ENCODE measurements at places on chromosomes 5 and 9. TPM values are rescaled to one million over a fixed set of nuclear protein-coding genes. Genes with fewer than 3 reads are reported as not detected.
A peak's percentile ranks its signal among the peaks of the same experiment; 100 is the strongest.

Gene LCN15
- total RNA-seq: not detected

Gene ANKRD55
- 0.27 TPM for total RNA-seq

Gene SLC27A6
- total RNA-seq: 80.1 TPM

Gene SHISAL2B
- not detected for total RNA-seq

Gene BARHL1
- total RNA-seq: not detected

Gene IFNE
- total RNA-seq: not detected

Gene CCDC69
- total RNA-seq: 317 TPM

DNA sequence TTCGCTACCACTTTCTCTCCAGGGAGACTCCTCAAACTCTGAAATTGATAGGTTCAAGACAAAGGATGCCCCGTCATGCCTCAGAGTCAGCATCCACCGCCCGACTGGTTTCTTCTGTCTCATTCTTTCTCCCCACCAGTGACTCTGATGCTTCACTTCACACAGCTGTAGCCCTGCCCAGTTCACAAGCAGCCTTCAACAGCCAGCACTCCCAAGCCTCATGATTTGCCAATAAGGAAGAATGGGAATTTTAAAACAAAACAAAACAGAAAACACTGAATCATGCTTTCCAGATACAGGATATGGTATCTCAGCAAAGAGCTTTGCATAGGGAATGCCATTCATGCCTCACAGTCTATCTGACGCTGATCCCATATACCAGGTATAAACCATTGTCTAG is 371.2 kb upstream of the RORB start:
- no peak for ATAC-seq

GRCh38 chr9:76827296-76828080 is 63.2 kb downstream of the PCA3 start:
- no peak for ATAC-seq

DNA sequence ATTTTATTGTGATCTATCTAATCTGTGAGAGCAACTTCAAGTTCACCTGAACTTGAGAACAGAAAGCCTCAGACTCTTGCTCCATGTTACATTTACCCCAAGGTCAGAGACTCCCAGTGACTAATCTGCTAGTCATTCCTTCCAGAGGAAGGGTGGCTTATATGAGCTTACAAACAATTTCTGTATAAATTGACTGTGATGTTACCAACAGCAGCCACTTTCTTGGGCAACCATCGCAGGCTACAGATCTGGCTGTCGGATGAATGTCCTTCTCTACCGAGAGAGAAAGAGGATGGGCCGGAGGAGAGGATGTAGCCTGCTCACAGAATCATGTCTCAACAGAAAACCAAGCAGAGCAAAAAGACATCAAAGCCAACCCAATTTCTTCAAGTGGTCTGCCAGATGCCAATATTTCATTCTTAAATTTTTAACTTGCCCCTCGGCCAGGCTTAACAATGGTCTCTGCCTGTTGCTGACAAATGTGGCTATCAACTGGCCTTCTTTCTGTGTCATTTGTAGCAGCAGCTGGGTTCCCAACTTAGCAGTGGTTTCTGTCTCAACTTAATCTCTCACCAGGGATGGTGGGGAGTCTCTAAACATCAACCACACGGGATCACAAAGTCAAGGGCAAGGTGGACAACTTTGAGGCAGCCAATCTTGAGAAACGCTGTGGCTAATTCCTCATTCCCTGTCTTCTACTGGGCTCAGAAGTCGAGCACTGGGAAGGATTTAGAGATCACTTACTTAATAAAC is 81.3 kb downstream of the RAPGEF1 start:
- peak; percentile 57 for ATAC-seq

- ATAC-seq: no peak
These were observed 21.9 kb upstream of the MED10 start for GRCh38 chr5:6399980-6400910.

- ATAC-seq: peak; percentile 29
These were observed at the start of gene WWC1 for GRCh38 chr5:168291342-168291963. WWC1 (plus strand) TSS chr5:168291645; CDS start chr5:168292153, 508 bp downstream.

- ATAC-seq: no peak
These were observed 81.3 kb upstream of the TMEM171 start for GRCh38 chr5:73039082-73039481.

DNA sequence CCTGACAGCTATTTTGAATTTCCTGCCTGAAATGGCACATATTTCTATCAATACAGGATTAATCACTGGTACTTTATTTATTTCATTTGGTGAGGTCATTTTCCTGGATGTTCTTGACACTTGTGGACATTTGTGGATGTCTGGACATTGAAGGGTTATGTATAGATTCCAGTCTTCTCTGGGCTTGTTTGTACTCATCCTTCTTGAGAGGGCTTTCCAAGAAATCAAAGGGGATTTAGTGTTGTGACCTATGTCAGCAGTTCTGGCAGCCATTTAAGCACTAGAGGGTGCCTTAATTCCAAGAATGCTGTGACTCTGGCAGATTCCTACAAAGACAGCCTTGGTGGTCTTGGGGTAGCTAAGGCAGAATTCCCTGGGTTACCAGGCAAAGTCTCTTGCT is 259.7 kb downstream of the CSNK1G3 start:
- no peak for ATAC-seq

DNA sequence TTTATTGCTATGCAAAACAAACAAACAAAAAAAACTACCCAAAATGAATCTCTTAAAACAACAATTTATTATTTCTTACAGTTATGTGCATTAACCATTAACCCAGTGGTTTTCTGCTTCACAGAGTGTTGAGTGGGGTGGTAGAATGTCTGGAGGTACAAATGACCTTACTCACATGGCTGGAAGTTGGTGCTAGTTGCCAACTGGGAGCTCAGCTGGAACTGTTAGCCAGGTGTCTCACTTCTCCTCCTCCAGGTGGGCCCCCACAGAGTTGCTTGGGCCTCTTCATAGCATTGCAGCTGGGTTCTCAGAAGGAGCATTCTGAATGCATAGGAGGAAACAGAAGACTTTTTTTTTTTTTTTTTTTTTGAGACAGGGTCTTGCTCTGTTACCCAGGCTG is 10.5 kb upstream of the B4GALT1 start:
- ATAC-seq: no peak

- no peak for ATAC-seq
These were observed 121.7 kb upstream of the SEMA6A start for GRCh38 chr5:116696366-116696765.

DNA sequence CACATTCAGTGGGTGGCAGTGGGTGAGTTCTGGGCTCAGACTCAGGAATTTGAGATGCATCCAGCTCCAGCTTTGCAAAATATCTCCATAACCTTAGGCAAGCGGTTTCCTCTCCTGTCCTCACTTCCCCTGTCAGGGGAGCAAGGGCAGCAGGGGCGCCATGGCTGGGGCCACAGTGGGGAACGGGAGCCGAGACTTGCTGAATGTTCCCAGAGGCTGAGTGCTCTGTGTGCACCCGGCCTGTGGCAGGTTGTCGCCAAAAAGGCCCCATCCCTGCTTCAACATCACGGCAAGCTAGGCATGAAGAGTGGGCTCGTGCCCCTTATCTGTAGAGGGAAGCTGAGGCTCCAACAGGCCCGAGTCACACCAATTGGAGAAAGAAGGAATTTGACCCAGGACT is 268.8 kb downstream of the NSG2 start:
- no peak for ATAC-seq

DNA sequence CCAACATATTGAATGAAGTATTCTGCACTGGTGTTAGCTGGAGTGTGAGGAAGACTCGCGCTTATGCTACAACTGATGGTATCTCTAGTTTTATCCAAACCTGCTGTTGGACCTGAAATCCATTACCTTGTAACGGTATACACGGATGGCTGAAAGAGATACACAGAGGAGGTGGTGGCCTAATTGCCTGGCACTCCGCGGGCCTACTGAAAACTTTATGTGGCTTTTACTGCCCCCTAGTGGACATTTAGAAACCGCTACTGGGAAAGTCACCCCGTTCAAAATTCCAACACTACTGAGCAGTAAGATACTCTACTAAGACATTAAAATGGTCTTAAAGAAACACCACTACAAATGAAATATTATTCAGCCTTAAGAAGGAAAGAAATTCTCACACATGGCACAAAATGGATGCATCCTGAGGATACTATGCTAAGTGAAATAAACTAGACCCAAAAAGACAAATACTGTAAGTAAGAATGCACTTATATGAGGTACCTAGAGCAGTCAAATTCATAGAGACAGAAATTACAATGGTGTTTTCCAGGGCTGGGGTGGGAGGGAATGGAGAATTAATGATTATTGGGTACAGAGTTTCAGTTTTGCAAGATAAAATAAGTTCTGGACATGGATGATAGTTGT is 100.4 kb downstream of the TTLL11 start:
- peak; percentile 72 for ATAC-seq

GRCh38 chr5:150107909-150108447 is 21.6 kb upstream of the CSF1R start:
- no peak for ATAC-seq

- ATAC-seq: no peak
These were observed 192.4 kb downstream of the GAS1 start for GRCh38 chr9:86754581-86755560.

GRCh38 chr9:120663380-120663779 is 50.9 kb downstream of the MEGF9 start:
- ATAC-seq: no peak

DNA sequence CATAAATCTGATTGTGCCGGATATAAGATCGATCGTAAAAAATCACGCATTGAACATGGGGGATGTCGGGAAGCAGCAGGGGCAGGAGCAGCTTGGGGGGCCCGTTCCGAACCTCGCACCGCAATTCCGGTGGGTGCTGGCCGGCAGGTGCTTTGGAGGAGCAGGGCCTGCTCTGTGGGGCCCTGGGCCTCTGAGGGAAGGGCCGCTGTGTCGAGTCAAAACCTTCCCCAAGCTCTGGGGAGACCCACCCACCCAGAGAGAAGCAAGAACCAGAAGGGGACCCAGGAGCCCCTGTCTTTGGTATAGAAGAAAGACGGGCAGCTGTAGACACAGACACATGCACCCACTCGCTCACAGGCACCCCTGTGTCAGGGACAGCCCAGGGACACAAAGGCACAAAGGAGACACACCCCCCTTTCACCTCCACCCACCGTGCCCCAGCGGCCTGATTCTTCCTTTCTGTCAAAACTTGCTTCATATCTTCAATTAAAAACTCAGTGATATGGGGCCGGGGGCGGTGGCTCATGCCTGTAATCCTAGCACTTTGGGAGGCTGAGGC is 49.4 kb upstream of the ZBTB43 start:
- no peak for ATAC-seq

DNA sequence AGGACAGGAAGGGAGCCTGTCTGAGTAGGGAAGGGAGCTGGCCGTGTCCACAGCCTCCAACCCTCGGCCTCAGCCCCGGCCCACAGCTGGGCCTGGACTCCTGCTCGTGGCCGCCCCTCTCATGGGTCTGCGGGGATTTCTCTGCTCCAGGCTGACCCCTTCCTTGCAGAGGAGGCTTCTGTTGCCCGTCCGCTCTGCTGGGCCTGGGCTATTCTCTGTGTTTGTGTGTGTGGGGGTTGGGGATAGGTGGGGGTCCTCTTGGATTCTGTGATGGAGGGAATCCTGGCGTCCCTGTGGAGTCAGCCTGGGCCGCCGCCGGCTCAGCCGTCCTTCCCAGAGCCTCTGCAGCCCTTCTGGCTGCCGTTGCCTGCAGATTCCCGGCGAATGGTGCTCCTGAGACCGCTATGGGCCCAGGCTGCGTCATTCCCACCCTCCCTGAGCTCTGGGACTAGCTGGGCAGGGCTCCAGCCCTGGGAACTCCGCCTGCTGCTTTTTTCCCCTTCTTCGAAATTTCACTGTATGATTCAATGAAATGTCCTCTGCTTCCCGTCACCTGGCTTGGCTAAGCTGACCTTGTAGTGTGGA is 64.2 kb downstream of the FGF18 start:
- ATAC-seq: peak; percentile 92

- no peak for ATAC-seq
These were observed 223.0 kb upstream of the NUDT12 start for GRCh38 chr5:103785569-103785968.

- ATAC-seq: no peak
These were observed 334.0 kb downstream of the NFIB start for GRCh38 chr9:13979941-13980318.

DNA sequence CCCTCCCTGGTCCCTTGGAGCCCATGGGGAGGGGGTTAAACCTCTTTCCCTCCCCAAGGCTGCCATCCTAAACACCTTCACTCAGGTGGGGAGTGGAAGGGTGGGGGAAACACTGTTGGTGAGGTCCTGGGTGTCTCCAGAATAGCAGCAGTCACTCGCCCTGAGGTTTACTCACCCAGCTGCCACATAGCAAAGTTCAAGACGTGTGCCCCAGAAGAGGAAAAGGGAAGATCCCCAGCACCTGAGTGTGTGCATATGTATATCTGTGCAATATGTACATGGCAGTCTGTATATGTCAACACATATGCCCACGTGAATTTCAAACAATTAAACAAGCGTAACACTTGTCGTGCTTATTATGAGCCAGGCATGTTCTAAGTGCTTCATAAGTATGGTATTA is 31.3 kb upstream of the SMU1 start:
- no peak for ATAC-seq

DNA sequence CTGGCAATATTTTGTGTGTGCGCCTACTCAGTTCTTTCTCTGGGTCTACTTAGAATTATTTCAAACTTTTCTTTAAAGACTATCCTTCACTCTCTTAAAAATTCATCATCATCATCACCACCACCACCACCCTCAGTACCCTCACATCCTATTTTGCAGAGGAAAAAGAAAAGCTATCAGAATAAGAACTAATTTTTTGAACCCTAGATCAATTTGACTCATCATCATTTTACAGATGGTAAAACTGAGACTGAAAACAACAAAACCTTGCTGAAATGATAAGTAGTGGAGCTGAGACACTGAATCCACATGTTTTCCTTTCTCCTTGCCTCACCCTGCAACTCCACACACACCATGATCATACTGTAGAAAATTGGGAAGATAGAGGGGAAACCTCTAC is 119.3 kb downstream of the SSBP2 start:
- no peak for ATAC-seq

GRCh38 chr5:135395451-135395850 is 3.6 kb downstream of the MACROH2A1 start:
- no peak for ATAC-seq
